Mucosa of gallbladder (tissue), 1 donor: ENCODE measurements at places on chromosomes 7 and 10. TPM values are rescaled to one million over a fixed set of nuclear protein-coding genes. Genes with fewer than 3 reads are reported as not detected.

DNA sequence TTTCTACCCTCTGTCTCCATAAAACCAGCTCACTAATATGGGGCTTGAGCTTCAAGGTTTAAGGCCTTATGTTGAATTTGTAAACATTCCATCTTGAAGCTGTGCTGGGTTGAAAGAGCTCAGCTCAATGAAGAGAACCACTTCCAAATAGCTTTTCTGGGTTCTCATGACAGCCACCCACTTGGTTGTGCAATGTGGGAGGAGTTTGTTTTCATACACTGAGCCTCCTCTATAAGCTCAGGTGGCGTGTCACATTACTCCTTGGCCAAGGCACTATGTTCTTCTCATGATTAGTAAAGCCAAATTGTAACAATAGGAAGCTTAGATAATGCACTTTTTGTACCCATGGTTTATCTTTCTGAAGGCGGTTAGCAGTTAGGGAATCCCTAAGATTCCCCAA, 265.6 kb downstream of the PTEN start:
- no peak for DNase-seq

GRCh38 chr7:36344622-36345021, 45.0 kb upstream of the ANLN start:
- no peak for DNase-seq

- DNase-seq: no peak
Measured at GRCh38 chr7:43698460-43699255, 30.7 kb downstream of the COA1 start.

CCL26 gene
- total RNA-seq: 0.89 TPM
